ENCODE measurements at places on chromosomes 16 and 17.

DNA sequence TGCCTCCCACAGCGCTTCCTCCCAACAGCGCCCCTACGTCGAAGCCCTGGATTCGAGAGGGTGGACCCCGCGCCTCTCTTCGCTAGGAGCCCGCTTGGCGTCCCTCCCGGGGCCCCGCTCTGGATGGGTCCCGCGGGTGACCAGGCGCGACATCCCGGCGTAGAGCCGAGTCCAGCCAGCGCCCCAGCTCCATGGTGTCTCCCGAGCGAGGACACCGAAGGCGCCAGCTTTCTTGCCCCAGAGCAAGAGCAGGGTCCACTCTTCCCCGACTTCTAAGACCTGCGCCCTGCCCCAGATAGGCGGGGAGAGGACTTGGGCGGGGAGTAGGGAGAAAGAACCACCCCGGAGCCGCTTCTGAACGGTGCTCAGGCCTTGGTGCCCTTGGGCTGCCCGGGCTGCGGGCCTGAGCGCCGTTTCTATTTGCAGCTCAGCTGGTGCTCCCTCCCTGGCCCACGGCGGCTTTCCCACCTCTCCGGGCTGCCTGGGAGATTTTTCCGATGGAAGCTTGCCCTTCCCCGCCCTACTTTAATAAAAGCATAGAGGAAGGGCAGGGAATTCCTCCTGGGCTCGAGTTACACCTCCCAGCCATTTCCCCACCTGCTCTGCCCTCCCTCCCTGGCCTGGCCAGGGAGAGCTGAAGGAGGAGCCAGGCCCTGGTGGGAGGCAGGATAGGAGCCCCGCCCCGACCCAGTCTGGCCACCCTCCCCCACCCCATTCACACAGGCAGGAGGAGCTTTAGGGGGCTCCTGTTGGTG lies 1.8 kb downstream of the MMP15 start:
- DNase-seq, result no peak

- DNase-seq, result no peak
Measured at GRCh38 chr17:54256401-54256929, 433.7 kb downstream of the KIF2B start.

DNA sequence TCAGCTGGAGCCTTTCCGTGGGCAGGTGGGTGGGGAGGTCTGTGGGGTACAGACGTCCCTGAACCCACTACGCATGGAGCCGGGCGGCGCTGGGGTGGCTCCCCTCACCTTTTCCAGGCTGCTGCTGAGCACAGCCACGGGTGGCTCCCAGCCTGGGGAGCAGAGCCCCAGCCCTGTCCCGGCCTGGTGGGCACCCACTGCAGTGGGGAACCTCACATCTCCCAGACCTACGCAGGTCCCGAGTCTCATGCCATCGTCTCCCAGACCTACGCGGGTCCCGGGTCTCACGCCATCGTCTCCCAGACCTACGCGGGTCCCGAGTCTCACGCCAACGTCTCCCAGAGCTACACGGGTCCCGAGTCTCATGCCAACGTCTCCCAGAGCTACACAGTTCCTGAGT lies 17.0 kb upstream of the APRT start:
- DNase-seq, result no peak

GRCh38 chr17:4941319-4941610 lies 1.2 kb downstream of the RNF167 start:
- DNase-seq, result no peak

DNA sequence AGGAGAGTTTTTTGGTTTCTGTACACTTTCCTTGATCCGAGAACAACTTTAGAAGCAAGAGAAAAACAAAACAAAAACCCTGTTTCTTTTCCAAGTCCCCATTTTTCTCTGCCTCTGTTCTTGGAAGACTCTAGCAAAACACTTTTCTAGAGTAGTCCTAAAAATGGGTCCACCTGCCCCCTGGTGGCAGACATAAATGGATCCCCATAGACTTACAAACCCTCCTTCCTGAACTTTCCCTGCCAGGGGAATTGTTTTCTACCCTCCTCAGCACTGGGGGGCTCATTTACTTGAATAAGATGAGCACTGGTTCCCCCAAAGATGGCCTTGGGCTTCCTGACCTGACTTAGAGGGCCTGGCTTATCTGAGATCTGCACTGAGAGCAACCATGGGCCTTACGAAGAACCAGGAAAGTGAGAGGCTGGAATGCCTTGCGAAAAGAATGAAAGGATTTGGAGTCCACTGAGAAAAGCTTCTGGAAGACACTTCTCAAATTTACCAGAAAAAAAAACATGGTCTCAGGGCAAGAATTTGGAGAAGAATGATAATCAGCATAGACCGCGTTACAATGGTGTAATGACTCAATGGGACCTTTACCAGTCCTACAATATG lies 48.0 kb upstream of the CDYL2 start:
- no peak for DNase-seq

- no peak for DNase-seq
Measured at GRCh38 chr17:1651559-1651844, 1.8 kb upstream of the RILP start.

- DNase-seq, result no peak
Measured at GRCh38 chr17:65604070-65604469, 42.6 kb upstream of the AXIN2 start.

DNA sequence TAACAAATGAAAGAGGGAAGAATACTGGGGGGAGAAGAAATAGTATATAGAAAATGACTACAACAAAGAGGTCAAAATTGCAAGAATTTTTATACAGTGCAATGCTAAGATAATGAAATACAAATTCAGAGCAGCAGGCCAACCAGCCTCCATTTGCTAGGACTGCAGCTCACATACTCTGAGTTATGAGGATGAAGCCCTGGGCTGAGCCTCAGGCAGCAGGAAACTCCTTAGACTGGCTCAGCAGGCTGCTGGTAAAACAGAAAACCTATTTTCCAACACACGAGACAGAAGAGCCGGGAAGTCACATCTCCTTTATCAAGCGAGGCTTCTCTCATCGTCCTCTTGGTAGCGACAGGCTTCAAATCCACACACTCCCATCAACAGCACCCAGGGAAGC lies 296.5 kb downstream of the SLC39A11 start:
- DNase-seq, result no peak

GRCh38 chr16:10658943-10659342 lies 35.8 kb downstream of the TEKT5 start:
- DNase-seq, result no peak

DNA sequence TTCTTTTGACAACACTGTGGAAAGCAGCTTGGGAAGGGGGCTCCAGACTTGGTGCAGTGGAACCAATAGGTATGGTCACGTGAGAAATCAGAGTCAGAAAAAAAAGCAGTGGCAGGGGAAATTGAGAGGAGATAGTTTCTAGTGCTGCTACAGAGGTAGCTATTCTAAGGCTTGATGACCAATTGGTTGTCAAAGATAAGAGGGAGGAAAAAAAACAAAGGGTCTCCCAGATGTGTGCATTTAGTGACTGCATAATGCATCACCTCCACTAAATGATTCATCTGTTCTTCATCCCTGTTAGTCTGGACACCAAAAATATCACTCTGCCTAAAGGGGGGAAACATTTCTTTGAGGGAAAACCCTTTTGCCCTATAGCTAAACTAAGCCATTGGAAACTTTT lies 56.5 kb downstream of the PIGL start:
- peak; percentile 52 for DNase-seq

DNA sequence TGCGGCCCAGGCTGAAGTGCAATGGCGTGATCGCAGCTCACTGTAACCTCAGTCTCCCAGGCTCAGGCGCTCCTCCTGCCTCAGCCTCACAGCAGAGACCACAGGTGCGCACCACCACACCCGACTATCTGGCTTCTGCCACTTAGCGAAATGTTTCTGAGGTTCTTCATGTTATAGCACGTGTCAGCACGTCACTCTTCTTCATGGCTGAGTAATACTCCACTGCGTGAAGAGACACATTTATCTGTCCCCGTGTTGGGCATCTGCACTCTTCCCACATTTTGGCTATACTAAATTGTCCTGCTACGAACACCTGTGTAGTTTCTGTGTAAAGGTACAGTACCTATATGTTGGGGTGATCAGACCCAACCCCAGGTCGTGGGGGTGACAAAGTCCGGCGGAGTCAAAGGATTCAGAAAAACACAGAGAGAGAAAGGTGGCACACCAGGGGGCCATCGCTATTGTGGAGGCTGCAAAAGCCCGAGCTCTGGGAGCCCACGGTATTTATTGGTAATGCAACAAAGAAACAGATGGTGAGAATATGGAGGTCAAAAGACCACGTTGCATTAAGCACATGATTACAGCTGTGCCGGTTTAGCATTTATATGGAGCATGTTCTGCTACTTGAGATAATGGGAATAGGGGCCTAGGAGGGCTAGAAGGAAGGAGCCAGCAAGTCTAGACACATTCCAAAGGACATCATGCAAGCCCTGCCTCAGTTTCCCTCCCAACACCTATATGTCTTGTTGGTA lies 851 bp upstream of the DPEP1 start:
- DNase-seq, result no peak

GRCh38 chr17:32944248-32945020 lies 16.5 kb downstream of the TMEM98 start:
- no peak for DNase-seq

DNA sequence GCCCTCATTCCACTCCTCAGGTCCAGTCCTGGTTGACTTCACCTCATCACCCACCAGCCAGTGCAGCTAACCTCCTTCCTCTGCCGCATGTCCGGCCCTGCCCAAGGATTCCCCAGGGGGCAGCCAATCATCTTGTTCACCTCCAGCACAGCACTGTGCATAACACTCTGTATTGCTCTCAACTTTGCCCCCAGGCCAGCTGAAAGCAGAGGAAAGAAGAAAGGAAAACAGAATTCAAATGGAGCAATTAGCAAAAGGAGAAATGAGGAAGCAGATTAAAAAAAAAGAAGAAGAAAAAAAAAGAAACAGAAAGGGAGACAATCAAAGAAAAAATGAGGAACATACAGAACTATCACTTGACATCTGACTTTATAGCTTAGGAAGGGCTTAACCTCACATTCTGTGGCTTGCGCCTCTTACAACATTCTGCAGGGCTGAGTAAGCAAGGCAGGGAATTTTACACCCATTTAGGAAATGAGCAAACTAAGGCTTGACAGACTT lies 26.1 kb downstream of the GAS7 start:
- DNase-seq, result peak; percentile 13

- no peak for DNase-seq
Measured at GRCh38 chr16:88300463-88300835, 82.3 kb upstream of the ZNF469 start.

- DNase-seq, result no peak
Measured at GRCh38 chr16:67105881-67106280, 3.9 kb upstream of the PHAF1 start.

DNA sequence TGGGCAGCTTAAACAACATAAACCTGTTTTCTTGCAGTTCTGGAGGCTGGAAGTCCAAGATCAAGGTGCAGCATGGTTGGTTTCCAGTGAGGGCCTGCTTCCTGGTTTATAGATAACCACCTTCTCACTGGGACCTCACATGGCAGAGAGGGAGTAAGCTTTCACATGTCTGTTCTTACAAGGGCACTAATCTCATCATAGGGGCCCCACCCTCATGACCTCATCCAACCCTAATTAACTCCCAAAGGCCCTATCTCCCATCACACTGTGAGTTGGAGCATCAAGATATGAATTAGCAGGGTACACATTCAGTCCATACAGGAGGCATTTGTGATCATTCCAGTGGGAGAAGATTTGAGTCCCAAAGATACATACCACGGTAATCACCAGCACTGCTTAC lies 50.5 kb upstream of the GRIN2A start:
- no peak for DNase-seq

DNA sequence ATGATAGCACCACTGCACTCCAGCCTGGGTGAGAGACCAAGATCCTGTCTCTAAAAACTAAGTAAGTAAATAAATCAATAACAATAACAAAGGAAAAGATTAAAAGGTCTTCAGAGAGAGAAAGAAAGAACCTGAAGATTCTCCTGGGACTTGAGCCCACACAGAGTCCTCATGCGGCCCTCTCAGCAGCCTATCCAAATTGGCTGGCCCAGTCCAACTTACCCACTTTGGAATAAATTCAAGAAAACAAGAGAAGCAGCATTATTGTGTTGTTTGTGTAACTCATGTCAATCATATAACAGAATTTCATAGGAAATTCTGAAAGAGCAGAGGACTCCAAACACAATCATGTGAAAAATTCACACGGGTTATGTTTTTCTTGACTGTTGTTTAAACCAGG lies 3.8 kb downstream of the SLX4 start:
- no peak for DNase-seq

GRCh38 chr16:86101137-86101896 lies 202.4 kb downstream of the IRF8 start:
- no peak for DNase-seq

- no peak for DNase-seq
Measured at GRCh38 chr17:31586946-31587345, 195.5 kb downstream of the RAB11FIP4 start.

- DNase-seq, result no peak
Measured at GRCh38 chr17:17567631-17568030, 23.9 kb downstream of the PEMT start.

DNA sequence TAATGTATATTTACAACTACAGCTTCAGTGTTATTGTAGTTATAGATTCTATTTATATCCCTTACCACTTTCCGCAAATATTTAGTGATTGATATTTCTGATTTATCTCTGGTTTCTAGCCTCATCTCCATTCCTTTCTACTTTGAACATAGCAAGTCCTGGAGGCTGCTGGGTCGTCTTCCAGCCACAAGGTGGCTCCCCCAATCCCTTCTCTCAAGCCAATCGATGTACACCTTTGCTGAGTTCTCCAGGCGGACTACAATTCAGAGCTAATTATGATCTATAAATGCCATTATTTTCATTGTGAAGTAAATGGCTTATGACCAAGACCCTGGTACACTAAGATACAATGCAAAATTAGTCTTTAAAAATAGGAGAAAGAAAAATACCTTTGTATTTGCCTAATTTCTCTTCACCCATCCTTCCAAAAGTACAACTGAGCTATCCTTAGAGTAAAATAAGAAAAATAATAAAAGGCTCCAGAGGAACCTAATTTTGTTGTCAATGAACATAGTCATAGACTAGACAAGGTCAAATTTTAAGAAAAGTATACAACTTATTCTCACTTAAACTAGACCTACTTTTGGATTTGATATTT lies 122.1 kb downstream of the SKAP1 start:
- DNase-seq, result peak; percentile 35

GRCh38 chr16:71257768-71258167 lies 27.2 kb upstream of the HYDIN start:
- DNase-seq, result no peak

DNA sequence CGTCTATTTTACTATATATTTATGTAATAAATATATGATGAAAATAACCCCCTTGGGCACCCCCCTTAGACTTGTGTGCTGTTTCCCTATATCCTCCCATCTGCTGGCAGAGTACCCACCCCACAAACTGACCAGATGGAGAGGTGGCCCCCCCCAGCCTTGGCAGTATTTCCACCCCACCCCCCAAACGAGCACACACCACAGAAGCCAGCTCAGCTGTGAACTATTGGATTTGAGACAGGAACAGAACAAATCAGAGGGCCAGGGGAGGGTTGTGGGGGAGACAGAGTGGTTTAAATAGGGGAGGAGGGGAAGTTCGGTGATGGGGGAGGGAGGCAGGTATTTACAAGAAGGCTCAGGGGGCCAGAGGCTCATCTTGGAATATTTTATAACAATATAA lies 7.8 kb downstream of the NR1D1 start:
- no peak for DNase-seq

GRCh38 chr16:2785101-2785991 lies 2.0 kb downstream of the PRSS33 start:
- no peak for DNase-seq

GRCh38 chr16:57786632-57787518 lies 15.4 kb downstream of the KIFC3 start:
- no peak for DNase-seq

All from HS-5 (cell line).